ENCODE measurements at places on chromosomes 1 and 21.

- no peak for DNase-seq
Observed at GRCh38 chr21:30355906-30356305, 7.5 kb upstream of the KRTAP23-1 start.

DNA sequence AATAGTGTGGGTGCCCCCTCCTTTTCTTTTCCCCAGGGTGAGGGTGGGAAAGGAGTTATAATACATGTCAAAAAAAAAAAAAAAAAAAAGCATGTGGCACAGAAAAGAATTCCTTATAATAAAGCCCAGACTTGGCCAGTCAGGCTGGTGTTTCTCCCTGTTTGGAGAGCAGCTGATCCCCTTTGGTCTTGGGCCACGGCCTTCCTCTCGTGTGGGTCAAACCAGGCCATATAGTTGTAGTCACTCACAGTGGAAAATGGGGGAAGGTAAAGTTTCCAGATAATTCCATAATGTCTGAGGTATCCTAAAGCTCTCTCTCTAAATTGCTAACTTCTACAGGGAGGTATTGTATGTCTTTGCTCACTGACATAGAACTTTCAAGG lies 22.0 kb downstream of the CLIC6 start:
- no peak for DNase-seq

GRCh38 chr1:230518511-230518910 lies 92.4 kb upstream of the PGBD5 start:
- no peak for DNase-seq

- peak; percentile 46 for DNase-seq
Observed at GRCh38 chr1:205711105-205712048, 31.1 kb upstream of the SLC45A3 start.

DNA sequence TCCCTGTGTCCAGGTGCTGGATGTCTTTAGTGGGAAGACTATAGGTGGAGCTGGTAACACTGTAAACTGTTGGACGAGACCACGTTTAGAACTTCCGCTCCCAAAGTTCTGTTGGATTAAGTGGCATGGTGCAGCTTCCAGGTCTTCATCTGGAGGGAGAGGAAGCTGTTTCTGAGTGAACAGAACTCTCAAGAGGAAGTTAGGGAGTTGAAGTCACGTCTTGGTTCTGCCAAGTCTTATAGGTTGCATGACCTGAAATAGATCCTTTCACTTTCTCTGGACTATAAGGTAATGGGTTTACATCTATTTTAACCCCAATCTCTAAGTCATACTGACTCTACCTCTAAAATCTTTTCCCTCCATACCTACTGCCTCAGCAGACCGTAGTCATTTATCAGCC lies 97.4 kb upstream of the TNR start:
- DNase-seq, result no peak

- no peak for DNase-seq
Observed at GRCh38 chr1:184870319-184870718, 104.0 kb downstream of the NIBAN1 start.

- peak; percentile 83 for DNase-seq
Observed at GRCh38 chr1:151611832-151612500, at the start of gene SNX27. Gene SNX27 (plus strand): TSS chr1:151612050. CDS start chr1:151612202, 152 bp downstream.

Measured in activated naive CD8-positive, alpha-beta T cell treated with anti-CD3 and anti-CD28 coated beads for 36 hours (primary cell).